ENCODE measurements at places on chromosomes 1 and 21. TPM values are rescaled to one million over a fixed set of nuclear protein-coding genes. Genes with fewer than 3 reads are reported as not detected.

Gene UMODL1
- not detected for total RNA-seq

Gene IFNLR1
- 2.3 TPM for total RNA-seq

Gene TFF3
- total RNA-seq, result not detected

Gene SLC9A1
- total RNA-seq, result 6.2 TPM

Gene PYHIN1
- total RNA-seq, result not detected

Data from diencephalon (tissue), 1 donor.